ENCODE measurements at places on chromosomes 5 and 9.
A peak's percentile ranks its signal among the peaks of the same experiment; 100 is the strongest.

DNA sequence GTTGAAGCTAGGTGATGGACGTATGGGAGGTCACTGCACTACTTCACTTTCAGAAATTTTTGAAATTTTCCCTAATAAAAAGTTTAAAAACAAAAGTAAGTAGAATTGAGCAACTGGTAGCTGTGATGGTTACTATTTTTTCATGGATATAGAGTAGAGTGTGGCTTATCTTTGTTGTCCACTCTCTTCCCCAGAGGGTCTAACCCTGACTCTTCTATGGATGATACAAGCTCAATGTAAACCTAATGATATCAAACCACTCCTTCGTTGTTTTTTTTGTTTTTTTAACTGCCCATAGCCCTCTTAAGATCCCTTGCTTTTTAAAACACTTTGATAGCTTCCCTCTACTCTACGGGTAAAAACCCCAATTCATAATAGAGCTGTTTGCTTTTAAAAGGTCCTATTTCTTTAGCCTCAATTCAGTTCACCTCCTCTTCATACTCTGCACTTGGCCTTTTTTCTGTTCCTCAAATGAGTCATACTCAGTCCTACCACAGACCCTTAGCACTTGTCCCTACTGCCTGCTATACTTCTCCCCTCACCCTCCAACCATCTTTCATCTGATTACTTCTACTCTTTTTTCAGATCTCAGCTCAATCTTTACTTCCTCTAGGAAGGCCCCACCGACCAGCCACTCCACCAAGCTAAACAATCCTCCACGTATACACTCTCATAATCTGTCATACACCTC is 2.6 kb downstream of the HDAC3 start:
- no peak for DNase-seq

DNA sequence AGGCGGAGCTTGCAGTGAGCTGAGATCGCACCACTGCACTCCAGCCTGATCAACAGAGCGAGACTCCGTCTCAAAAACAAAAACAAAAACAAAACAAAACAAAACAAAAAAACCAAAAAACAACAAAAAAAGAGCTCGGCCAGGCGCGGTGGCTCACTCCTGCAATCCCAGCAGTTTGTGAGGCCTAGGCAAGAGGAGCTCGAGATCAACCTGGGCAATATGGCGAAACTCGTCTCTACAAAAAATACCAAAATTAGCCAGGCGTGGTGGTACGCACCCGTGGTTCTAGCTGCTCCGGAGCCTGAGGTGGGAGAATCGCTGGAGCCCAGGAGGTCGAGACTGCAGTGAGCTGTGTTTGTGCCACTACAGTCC is 20.2 kb downstream of the TRIM7 start:
- DNase-seq: no peak

DNA sequence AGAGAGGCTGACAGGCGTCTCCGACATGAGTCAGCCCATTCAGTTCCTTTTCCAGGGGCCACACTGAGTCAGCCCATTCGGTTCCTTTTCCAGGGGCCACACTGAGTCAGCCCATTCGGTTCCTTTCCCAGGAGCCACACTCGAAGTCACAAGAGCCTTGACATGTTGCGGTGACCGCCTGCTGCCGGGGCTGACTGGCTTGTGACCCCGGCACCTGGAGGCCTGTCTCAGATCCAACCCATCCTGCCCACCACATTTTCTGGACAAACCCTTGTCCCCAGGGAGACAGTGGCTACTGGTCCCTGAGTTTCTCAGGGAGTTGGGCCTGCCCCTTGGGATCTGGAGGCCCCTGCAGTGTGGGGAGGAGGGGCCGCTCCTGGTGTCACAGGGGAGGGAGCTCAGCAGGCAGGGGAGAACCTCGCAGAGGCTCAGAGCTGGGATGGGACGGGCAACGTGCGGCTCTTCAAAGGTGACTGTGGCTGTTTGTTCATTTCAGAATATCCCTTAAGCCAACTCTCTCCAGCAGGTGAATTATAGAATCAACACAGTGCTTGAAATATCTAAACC is 40.5 kb upstream of the LPCAT1 start:
- DNase-seq: no peak

DNA sequence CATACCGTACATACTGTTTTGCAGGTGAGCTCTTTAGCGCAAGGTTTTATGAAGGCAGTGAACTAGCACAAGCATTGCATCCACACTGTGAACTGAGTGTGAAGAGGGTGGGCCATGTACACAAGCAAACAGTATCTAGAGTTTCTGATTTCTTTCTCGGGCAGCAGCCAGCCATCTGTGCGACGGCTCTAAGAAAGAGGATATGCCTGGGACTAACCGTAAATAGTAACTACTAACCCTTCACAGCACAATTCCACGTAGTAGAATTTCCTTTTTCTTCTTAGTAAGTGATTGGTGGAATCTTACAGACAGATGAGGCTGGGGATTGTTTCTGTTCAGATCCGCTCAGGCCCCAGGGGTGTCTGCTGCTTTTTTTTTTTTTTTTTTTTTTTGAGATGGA is 89.0 kb downstream of the DRD1 start:
- no peak for DNase-seq

DNA sequence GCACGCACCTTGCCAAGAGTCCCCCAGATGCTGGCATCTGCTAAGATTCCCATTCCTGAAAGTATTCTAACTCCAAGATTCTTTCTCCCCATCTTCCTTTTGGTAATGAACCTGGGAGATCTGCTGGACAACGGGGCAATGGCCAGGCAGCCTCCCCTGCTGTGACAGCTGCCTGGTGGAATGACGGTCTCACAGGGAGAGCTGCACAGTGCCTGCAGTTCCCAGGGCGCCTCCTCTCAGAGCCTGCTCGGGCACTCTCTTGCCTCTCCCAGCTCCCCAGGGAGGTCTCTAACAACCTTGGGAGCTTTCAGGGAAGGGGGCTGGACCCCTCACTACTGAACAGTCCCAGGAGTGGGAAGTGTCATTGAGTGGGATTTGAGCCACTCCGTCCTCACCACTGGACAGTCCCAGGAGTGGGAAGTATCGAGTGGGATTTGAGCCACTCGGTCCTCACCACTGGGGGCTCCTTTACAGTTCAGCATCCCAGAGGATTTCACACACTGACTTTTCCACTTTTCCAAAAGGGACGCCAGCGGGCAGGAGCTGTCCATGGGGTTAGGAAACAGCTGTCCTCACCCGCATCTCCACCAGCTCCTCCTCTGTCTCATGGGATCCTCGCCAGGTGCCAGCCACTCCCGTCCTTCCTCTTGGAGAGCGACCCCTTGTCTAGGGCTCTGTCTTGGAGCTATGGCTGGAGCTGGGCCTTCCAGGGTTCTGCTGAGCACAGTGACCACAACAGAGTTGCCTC is 65.7 kb downstream of the ADAMTS2 start:
- DNase-seq: no peak

DNA sequence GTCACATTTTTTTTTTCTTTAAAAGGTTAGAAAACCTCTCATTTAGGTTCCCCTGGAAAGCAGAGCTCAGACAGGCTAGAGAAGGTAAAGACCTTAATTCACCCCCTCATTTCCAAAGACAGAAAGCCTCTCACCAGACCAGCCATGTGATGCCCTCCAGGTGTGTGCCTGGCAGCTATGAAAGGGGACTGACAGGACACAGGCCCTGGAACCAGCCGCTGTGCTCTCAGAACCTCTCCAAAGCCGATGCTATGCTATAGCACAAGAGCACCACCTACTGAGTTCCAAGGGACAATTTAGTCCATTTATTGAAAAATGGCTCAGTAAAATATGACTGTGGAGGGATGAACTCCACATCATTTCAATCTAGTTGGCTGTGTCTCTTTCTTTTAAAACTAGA is 48.8 kb downstream of the FANCC start:
- peak; percentile 34 for DNase-seq

DNA sequence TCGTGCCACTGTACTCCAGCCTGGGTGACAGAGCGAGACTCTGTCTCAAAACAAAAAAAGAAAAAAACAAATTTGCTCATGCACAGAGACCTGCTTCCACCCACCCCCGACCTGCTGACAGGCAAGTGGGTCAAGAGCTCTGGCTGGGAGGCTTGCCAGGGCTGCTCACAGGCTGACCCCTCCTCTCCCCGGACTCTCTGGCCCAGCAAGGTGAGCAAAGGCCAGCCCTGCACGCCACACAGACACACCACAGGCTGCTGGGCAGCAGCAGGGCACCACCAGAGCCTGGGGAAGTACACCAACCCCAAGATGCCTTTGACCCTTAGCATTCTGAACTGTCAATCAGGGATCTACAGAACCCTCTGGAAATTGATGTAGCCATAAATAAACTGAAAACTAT is 29.2 kb downstream of the NSUN2 start:
- no peak for DNase-seq

DNA sequence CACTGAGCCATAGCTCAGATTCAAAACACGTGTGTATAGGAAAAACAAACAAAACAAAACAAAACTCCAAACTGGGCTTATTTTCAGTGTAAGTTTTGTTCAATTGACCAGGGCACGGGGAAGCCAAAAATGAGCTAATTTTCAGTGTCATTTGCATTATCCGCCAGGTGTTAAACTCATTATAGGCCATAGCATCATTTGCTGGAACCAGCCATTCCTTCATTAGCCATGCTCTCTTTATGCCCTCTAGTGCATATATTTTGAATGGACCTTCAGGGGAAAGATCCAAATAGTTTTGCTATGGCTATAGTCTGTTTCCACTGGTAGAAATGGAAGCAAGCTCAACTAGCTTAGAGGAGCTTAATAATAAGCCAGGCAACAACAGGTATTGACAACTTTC is 1205.2 kb upstream of the DMAC1 start:
- no peak for DNase-seq

DNA sequence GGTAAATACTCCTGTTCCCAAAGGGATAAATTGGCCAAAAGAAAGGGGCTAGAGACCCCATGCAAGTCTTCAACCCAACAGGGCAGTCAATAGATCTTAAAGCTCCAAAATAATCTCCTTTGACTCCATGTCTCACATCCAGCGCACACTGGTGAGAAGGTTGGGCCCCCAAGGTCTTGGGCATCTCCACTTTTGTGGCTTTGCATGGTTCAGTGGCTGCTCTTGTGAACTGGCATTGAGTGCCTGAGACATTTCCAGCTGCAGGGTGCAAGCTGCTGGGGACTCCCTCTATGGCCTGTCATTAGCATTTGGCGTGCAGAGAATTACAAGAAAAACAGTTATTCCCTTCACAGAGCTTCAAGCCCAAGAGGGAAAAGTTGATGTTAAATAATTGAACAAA is 224.7 kb downstream of the MTRR start:
- DNase-seq: no peak

- no peak for DNase-seq
These were observed 70.7 kb upstream of the CPLX2 start for GRCh38 chr5:175800656-175801081.

GRCh38 chr5:150622157-150622556 is 18.3 kb upstream of the SYNPO start:
- no peak for DNase-seq

- no peak for DNase-seq
These were observed 29.6 kb downstream of the IRF1 start for GRCh38 chr5:132460846-132461568.

GRCh38 chr5:31990081-31990650 is 184.0 kb downstream of the GOLPH3 start:
- no peak for DNase-seq

DNA sequence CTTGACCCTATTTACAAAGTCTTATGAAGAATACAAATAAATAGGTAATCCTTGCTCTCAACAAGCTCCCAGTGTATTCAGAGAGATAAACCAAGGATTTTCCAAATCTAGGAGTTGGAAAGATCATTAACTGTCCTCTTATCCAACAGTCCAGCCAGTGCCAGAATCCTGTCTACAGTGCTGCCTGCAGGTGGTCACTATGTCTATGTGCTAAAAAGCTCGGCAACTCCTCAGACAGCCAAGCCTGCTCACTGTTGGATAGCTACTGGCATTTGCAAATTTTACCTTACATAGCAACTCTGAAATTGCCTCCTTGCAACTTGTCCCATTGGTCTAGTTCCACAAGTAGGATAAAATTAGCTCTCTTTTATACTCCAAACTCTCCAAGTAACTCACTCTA is 187.4 kb downstream of the DCP2 start:
- no peak for DNase-seq

- DNase-seq: no peak
These were observed 254.6 kb downstream of the FSTL4 start for GRCh38 chr5:133357758-133358157.

DNA sequence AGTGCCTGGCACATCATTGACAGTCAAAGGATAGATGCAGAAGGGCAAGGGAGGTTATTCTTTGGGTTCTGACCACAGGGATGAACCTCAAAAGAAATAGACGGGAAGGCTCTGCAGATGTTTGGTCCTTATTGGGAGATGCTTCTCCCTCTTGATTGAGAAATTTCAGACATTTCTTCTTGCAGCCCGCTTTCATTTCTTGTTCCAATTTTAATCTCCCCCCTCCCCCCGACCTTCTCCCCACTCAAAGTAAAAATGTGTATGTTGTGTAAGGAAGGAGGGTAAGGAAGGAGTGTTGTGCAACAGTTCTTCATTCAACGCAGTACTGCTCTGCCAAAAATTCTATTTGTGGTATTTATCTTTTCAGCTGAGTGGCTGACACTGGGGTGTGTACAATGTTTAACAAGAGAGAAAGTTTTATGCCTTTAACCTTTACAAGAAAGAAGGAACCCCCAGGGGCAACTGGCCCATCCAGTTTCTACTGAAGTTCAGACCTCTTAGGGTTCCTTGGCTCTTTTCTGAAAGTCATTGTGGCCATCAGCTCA is 46.3 kb upstream of the TNFSF15 start:
- DNase-seq: no peak

- no peak for DNase-seq
These were observed 32.7 kb upstream of the ALDH1B1 start for GRCh38 chr9:38359689-38360385.

- DNase-seq: no peak
These were observed 52.9 kb upstream of the FAM169A start for GRCh38 chr5:74919041-74919440.

DNA sequence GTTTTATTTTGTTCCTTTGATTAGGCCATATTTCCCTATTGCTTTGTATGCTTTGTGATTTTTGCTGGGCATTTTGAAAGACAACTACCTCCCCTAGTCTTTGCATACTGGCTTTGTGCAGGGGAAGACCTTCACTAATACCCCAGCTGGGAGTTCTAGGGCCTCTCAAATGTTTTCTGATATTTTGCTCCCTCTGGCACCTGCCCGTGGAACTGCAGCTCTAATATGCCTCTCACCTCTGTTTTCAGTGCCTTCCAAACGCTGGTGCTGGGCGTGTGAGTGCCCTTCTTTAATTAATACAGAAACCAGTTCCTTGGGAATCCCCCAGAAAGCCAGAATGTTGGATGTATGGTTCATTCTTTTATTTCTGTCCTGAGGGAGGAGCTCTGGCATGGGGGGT is 204.5 kb downstream of the COMMD10 start:
- DNase-seq: no peak

DNA sequence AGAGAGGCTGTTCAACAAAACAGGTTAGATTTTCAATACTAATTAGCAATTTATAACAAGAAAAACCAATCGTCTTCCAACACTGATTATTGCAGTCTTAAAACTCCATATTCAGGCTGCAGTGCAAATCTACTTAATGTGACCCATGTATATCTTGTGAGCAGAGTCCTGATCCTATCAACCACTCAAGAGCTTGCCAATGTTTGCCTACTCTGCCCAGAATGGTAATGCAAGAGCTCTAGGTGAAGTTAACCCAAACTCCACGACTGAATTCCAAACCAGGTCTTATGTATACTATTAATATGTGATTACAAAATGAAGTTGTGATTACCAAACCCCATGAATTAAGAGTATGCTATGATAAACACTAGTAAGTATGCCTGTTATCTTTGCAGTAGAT is 17.1 kb downstream of the EFNA5 start:
- no peak for DNase-seq

Data from NCI-H1436 (cell line).